ENCODE measurements at places on chromosomes 5 and 9.

DNA sequence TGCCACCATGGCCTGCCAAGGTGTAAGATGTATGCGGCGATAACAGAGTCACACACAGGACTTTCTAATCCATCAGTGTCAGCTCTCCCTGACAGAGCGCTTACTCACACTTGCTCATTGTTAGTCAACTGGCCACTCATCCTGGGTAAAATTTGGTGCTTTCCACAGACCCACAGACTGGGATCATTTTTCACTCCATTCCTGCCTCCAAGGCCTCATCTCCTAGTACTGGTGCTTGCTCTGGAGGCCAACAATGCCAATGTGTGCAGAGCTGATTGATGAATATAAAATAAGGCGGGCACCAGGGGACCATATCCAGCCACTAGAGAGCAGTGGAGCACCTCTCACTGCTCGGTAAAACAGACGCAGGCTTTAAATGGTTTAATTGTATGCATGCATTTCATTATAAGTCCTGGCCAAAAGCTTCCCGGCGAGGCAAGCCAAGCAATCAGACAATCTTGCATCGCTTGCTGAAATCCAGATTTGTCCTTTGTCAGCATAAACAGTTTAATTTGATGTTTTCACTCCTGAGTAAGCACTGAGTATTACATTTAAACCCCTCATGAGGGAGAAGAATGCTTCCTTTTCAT, 22.3 kb downstream of the PSMB7 start:
- peak; percentile 63 for DNase-seq

GRCh38 chr5:78813286-78813685, 164.7 kb upstream of the LHFPL2 start:
- DNase-seq = no peak

GRCh38 chr5:180400416-180400815, 47.3 kb upstream of the GFPT2 start:
- DNase-seq = no peak

DNA sequence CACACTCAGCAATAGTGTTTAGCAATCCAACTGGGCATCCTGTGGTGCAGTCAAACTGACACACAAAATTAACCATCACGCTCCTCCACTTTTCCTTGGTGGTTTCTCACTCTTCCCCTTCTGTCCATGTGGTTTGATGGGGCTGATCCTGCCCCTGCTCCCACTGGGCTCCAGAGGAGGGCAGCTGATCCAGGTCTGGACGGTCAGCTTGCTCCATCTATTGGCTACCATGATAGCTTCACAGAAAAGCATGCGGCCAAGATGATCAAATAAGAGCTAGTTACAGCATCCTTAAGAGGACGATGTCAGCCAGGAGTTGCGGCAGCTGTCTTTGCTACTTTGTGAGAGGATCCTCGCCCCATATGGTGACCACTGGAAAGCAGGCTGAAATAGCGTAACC, 29.6 kb upstream of the RANBP17 start:
- no peak for DNase-seq

- no peak for DNase-seq
Measured at GRCh38 chr9:19781240-19781639, 7.6 kb downstream of the SLC24A2 start.

DNA sequence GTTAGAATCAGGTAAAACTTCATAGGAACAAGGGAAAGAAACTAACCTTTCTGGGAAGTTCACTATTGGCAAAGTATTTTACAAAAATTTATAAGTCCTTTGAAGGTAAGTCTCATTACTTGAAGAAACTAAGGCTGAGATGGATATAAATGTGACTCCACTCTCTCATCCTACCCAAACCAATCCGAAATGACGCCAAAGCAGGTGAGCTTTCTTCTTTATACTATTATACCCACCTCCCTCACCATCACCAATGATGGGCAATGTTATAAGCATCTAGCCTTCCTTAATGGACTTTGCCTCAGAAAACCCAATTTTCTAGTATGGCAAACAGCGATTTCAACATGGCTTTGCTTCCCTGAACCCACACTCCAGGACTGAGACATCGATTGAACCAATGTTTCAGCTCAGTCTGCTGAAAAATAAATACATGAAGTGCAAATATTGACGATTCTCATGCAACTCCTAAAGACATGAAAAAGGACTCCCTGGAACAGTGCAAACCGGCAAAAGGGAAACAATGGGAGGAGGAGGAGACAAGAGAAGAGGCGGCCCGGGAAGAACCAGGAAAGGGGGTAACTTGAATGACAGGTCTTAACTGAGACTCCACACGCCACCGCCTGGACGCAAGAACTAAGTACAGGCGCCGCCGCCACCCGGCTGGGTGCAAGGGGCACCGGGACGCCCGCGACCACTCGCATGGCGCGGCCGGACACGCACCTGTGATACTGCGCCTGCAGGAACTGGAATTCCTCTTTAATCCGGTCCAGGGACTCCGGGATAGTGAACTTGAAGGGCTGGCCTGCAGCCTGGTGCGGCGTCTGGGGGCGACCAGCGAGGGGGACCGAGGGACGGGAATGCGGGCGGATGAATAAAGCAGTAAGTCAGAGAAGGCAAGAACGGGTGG, 2.5 kb downstream of the TLE1 start:
- DNase-seq = no peak

DNA sequence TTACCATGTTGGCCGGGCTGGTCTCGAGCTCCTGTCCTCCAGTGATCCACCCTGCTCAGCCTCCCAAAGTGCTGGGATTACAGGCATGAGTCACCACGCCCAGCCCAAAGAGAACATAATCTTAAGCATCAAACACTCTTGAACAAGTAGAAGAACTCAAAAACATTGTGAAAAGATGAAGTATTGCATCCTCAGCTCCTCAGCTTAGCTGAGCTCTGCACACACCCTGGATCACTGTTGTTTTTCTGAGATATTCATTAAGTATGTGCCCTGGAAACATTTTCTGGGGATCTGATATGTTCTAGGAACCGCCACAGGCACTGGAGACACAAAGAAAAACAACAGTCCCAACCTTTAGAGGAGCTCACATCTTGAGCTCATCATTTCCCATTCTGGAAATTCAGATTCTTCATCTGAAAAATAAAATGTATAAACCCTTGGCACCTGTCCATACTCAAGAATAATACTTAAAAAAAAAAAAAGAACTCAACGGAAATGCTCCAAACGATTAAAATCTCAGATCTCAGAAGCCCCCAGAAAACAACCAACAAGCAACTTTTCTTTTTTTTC, 62.2 kb upstream of the ZNF462 start:
- DNase-seq = no peak

GRCh38 chr9:131122158-131122557, 3.2 kb upstream of the NUP214 start:
- no peak for DNase-seq

- no peak for DNase-seq
Measured at GRCh38 chr9:81193362-81194339, 495.7 kb downstream of the TLE1 start.

- DNase-seq = no peak
Measured at GRCh38 chr9:137477778-137478612, 18.9 kb upstream of the NSMF start.

GRCh38 chr5:144395704-144396103, 225.0 kb downstream of the KCTD16 start:
- no peak for DNase-seq

GRCh38 chr5:109878887-109879286, 189.2 kb downstream of the MAN2A1 start:
- DNase-seq = no peak

DNA sequence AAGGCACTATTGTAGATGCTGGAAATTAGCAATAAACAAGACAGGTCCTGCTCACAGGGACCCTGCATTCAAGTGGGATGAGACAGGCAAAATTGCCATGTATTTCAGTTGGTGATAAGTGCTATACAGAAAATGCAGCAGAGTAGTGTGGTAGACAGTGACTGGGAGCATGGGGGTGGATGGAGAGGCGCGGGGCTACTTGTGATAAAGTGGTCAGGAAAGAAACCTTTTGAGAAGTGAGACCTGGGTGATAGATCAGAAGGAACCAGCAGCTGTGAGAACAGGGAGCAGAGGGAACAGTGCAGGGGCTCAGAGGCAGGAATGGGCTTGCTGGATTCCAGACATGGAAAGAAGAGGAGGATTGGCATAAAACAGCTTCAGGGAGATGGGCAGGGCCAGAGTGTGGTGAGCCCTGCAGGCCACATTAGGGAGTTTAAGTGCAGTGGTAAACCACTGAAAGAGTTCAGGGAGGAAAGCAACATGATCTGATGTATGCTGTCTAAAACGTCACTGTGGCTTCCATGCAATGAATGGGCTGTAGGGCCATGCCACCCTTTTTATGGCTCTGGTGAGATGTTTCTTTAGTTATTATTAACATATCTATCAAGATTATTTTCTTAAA, 7.3 kb downstream of the CRHBP start:
- no peak for DNase-seq

GRCh38 chr9:127735530-127736185, 564 bp upstream of the TOR2A start:
- DNase-seq = no peak

GRCh38 chr9:20170122-20170521, 381.3 kb upstream of the SLC24A2 start:
- DNase-seq = no peak

DNA sequence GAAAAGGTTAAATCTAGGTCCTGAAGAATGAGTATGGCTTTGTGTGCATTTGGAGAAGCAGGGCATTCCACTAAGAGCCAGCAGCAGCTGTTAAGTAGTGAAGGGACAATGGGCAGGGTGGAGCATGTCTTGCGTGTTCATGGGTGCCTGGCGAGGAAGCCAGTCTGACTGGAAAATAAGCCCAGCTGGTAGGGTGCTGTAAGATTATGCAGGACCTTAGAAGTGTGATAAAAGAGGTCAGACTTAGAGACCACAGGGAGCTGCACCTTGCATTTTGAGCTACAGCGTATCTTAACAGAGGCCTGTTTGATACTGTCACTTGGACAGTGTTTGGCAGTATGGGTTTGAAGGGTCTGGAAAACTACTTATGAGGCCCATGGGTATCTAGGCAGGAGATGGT, 131.7 kb upstream of the ELL2 start:
- DNase-seq = no peak

DNA sequence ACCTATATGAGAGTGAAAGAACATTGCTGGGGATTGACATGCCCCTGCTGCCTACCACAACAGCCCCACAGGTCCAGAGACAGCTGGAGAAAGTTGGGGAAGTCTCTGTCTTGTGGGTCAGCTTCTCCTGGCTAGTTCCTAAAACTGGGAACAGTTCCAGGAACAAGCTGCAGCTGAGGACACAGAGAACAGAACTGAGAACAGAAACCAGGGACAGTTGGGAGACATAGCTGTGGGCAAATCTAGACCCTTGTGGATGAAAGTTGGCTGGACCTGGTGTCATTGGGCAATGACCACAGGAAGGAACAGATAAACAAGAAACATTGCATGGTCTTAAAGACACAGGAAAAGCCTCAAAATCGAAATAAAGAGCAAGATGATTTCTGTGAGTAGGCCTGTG, 58.3 kb upstream of the MOCS2 start:
- DNase-seq = no peak

DNA sequence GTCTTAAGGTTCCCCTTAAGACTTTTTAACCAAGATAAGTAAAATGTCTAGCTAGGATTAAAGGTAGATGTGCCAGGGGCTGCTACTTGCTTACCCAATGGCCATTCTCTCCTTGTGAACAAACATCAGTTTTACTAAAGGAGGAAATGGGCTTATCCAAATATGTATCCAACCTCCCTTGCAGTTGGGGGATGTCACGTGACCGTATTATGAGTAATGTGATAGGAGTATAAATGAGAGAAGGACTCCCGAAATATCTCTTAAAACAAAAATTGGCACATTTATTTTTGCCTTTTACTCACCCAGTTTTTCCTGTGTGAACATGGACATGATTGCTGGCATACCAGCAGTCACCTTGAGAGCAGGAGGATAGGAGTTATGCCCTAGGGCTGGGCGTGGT, 247.9 kb downstream of the NFIB start:
- DNase-seq = no peak

DNA sequence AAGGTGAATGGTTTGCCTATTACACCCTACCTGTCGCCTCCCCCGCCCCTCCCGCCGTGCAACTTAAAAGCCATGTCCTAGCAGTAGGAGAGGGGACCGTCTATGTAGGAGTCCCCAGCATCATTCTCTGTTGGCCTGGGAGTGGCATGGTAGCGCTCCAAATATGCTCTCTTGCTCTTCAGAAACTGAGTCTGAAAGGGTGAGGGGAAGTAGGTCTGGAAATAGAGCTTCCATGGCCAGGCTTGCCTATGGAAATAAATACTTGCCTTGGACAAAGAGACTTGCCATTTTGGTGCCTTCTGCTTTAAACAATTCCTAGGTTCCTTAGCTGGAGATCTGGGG, 1.4 kb downstream of the RGS7BP start:
- no peak for DNase-seq

DNA sequence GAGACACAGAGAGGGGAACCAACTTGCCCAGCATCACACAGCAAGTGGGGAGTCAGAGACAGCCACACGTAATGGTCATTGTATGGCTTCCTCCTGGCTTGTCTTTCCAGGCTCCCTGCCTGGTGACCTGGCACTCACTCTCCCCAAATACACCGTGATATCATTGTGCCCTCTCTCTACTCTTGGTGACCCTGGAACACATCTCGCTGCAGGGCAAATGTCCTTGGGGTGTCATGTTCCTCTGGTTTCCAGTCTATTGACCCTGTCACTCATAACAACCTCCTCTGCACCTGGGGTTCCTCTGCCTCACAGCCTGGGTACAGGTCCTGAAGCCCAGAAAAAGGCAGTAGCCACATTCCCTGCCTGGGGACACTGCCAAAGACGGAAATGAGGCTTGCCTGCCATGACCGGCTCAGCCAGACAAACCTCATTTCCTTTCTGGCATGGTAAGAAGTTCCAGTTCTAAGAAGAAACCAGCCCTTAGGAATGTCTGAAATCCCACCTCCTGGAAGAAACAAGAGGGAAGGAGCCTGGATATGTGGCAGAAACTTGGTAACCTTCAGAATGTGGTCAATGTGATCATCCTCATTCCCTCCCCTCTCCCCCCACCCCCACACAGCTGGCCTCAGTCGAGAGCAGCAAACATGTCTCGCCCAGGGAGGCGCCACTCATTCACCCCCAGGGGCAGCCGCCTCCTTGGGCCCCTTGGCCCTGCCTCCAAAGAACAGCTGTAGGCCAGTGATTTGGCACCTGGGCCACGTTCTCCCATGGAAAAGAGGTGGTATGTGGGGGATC, 30.6 kb upstream of the SMU1 start:
- peak; percentile 84 for DNase-seq

DNA sequence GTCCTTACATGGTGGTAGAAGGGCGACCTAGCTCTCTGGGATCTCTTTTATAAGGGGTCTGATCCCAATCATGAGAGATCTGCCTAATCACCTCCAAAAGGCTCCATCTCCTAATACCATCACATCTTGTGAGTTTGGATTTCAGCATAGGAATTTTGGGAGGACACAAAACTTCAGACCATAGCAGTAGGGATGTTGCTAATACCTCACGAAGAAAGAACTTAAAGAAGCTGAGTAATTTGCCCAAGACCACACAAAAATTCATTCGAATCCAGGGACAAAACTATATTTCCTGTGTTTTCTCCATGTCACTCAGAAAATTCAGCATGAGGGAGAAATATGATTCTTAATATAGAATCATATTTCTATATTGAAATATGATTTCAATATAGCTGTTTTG, 32.7 kb downstream of the MTAP start:
- DNase-seq = no peak

Measured in AG04449 (cell line).